ENCODE measurements at places on chromosomes 2 and 18.

- no peak for DNase-seq
Measured at GRCh38 chr18:66759050-66759828, 155.3 kb upstream of the CDH19 start.

DNA sequence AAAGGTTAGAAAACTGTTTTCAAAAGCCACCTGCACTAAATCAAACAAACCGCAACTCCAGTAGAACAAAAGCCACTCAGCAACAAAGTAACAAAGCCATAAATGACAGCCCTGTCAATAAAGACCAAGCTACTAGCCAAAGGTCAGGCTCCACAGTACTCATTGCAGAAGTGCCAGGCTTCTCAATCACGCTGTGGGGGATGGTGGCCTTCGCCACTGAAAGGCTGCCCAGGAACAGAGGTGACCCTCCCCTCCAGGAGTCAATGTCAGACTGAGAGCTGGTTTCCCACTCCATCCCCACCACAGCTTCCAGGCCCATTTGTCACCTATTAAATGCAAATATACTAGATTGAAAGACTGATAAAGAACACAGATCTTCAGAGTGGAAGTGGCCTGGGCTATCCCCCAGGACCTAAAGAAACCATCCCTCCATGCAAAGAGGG is 5.9 kb downstream of the ATP8B1 start:
- DNase-seq, result no peak

DNA sequence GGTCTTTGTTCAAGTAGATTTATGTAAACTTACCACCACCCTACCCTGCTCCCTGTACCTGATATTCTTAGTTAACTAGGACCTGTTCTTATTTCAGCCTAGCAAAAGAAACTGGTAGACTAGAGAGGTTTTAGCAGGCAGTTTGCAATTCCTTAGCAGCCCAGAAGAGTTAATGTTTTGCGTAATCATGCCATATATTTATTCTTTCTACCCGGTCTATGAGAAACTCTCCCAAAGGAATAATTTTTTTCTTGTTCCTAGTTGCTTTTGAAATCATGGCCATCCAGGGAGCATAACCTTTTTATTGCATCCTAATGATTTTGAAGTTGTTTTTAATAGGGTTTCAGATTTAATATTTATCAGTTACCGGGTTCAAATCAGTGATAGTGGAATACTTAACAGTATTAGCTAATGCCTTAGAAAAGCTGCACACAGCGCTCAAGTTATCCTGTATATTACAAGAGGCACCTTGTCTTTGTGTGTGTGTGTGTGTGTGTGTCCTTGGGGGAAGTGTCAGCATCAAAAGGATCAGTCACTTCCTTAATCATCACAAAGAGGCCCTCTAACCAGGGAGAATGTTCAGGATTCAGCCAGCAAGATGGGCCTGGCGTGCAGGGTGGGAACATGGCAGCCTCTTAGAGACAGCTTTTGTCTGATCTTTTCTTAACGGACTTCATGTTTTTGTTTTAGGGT is 52.9 kb downstream of the CABLES1 start:
- no peak for DNase-seq

GRCh38 chr2:206250041-206250897 is 24.2 kb upstream of the ZDBF2 start:
- no peak for DNase-seq

GRCh38 chr2:149926149-149926548 is 338.6 kb upstream of the MMADHC start:
- DNase-seq, result no peak

DNA sequence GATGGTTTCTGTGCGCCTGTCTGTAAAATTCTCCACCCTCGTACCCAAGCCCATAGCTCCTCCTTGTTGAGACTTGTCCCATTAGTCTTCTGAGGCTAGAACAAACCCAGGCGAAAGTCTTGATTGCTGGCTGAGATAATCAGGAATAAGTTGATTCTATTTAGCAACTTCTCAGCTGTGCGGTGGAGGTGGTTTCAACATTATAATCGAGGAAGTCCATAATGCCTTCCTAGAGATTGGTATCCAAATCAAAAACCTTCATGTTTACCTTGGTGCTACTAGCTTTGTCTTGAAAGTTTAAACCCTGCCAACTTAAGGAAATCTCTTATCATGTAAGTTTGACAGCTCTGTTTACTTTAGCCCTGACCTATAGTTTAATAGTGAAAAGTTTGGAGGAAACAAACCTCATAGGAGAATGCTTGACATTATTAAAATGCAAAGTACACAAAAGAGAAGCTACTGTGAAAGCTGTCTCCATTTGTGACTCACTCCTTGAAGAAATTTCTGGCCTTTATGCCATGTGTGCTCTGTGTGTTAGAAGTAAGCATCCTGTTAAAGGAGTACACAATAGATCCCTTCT is 36.6 kb upstream of the DSC1 start:
- no peak for DNase-seq

DNA sequence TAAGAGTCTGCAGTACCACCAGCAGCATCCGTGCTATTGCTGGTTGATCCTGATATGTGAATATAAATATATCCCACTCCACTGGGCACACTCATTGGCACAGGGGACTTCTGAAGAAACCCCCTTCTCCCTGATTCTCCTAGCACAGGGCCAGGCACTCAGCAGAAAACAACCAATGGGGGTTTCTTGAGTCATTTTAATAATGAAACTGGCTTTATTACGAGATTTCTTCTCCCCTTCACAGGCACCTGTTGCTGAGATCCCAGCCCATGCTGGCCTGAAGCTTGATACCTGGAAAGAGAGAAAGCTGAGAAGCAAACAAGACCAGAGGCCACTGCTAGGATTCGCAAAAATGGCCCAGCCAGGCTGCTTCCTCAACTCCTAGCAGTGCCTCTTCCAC is 17.9 kb upstream of the CYRIA start:
- DNase-seq, result no peak

- no peak for DNase-seq
Measured at GRCh38 chr2:38398739-38399138, 21.7 kb upstream of the ATL2 start.

- no peak for DNase-seq
Measured at GRCh38 chr2:112710956-112711750, 9.7 kb upstream of the NT5DC4 start.

DNA sequence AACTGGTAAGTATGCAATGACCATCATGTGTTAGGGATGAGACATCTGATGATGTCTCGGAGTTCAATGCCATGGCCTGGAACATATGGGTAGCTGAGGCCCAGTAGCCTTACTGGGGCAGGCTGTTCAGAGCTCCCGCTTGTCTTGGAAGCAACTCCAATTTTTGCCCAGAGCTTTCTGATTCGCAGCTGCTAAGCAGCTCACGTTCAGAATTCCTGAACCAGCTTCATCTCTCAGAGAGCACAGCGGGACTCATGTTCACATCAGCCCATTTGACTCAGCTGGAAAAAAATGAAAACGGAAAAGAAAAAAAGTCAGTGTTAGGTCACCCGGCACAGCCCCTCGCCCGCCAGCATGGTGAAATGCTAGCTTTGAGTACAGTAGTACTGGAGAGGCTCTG is 16.8 kb upstream of the LRATD1 start:
- no peak for DNase-seq

DNA sequence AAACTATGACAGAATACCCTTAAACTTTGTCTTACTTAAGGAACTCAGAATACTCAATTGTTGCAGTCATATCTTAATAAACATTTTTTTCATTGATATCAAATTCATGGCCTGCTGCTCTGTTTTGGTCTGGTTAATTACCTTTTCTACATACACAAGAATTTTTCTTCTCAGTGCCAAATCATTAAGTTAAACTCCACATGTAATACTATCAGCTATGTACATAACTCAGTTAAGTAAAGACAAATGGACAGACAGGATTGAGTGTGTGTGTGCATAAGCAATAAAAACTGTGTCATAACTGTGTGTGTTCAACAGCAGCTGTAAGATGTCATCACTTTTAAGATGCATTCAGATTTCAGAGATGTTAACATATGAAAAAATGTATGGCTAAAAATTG is 34.4 kb downstream of the VRK2 start:
- no peak for DNase-seq

GRCh38 chr2:152566728-152567069 is 150.6 kb downstream of the PRPF40A start:
- DNase-seq, result no peak

DNA sequence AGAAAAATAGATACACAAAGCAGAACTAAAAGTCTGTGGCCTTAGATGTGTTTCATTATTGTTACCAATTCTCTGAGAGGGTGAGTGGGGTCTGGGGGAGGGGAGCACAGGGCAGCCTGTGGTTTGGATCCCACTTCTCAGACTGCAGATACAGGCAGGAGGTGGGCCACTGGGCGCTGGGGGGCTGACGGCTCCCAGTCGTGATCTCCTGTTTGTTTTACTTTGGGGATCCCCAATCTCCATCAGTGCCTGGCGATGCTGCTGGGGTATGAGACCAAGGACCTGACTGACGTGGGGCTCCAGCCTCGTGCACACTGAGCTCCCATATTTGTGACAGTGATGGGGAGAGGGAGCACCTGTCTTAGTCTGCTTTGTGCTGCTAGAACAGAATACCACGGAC is 54.9 kb downstream of the EDAR start:
- no peak for DNase-seq

DNA sequence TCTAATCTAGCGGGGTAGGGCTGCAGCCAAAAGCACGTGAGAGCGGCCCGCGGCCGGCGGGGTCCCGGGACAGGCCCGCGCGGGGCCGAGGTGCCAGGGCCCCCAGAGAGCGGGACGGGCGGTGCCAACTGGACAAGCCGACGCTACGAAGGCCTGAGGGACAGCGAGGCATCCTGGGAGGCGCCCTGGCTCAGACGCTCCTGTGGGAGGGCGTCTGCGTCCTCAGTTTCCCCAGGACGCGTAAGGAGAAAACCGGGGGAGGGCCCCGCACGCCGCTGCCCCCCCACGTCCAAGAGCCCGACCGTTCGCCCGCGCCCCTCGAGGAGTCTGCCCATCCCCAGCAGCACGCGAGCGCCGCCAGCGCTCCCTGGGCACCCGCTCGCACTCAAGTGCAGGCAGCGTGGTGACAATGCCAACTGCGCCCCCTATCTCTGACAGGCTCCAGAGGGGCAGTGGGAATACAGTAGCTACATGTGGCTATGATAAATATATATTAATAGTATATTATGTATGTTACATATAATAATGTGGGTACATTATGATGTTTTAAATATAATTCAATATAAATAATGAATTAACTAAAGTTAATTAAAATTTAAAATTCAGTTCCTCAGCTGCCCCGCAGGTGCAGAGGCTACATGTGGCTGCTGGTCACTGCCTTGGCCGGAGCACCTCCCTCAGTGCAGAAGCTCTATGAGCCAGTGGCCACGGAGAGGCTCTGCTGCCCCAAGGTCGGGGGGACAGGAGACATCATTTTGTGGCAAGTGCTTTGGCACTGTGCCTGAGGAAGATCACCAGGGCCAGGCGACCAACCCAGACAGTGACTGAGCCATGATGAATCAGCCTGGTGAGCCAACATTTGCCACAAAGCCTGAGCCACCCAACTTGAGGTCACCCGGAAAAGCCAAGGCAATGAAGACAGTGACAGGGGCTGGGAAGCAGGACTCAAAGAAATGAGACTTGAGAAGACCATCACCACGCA is 5.5 kb upstream of the SFT2D3 start:
- no peak for DNase-seq

DNA sequence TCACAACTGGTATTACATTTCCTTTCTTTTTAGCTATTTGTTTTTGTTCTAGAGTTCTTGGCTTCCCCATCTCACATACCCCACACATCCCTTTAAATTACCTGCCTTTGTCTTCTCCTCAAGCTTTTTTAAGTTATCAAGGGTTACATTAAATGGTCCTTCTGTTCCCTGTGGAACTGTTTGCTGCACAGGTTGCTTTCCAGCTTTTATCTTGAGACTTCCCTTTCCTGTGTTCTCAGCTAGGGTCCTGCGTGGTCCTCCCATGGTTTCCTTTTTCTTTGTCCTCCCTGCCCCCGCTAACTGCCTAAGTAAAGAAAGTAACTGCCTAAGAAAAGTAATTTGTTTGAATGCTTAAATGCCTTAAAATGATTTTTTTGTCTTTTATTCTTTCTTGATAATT is 66.8 kb downstream of the EPB41L5 start:
- no peak for DNase-seq

GRCh38 chr2:137921105-137921880 is 43.0 kb upstream of the HNMT start:
- DNase-seq, result no peak

DNA sequence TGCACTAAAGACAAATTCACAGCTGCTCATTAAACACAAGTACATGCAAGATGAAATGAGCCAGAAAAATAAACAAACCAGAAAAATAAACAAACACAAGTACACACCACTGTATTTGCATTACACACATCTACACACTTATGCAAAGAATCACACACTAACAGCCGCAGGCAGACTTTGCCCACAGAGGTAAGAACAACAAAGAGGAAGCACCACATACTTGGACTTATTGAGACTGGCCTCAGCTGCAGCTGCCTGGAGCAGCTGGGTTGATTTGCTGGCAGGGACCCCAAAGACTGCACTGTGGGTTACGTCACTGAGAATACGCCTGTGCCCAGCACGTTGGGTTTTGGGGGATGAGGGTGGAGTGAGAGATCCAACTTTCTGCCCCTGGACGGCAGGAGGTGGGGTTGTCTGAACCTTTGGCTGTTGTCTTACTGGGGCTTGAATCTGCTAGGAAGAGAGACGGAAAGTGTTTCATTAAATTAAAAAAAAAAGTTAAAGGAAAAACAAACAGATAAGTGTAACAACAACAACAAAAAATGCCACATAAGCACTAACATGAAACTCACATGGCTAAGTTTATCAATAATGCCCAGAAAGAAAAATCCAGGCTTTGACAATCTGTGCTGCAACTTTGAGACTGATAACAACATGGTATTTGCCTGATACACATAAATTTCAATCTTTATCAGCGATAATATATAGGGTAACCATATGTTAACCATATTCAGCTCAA is 71.9 kb upstream of the NFU1 start:
- DNase-seq, result no peak

GRCh38 chr2:39512434-39512935 is 75.4 kb upstream of the MAP4K3 start:
- DNase-seq, result no peak

DNA sequence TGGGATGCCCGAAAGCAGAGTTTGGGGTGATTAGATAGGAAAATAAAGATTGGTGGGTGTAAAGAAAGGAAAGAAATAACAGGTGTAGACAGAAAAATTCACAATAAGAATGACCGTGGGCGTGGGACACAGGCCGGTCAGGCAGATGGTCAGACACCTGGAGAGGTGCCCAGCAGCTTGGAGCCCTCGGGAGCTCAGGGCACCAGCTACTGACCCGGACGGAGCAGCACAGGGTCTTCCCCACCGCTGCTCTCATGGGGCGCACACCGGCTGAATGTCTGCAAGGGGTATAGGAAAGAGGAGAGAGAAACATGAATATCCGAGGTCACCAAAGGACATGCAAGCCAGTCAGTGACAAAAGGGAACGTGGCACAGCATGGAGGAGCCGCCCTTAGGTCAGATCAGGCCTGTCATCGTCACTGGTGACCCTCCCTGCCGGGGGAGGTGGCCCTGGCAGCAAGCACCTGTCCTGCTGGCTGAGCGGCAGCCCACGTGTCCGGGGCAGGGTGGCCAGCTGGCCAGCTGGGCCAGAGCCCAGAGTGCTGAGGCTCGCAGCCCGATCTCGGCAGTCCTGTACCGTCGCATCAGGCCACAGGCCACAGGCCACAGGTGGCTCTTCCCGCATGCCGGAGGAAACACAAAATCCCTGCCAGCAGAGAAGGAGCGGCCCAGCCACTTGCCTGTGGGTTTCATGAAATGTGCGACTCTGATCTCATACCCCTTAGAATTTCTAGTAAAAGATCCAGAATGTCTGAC is 112.0 kb upstream of the NDUFV2 start:
- no peak for DNase-seq
